ENCODE measurements at places on chromosomes 16 and 17.

DNA sequence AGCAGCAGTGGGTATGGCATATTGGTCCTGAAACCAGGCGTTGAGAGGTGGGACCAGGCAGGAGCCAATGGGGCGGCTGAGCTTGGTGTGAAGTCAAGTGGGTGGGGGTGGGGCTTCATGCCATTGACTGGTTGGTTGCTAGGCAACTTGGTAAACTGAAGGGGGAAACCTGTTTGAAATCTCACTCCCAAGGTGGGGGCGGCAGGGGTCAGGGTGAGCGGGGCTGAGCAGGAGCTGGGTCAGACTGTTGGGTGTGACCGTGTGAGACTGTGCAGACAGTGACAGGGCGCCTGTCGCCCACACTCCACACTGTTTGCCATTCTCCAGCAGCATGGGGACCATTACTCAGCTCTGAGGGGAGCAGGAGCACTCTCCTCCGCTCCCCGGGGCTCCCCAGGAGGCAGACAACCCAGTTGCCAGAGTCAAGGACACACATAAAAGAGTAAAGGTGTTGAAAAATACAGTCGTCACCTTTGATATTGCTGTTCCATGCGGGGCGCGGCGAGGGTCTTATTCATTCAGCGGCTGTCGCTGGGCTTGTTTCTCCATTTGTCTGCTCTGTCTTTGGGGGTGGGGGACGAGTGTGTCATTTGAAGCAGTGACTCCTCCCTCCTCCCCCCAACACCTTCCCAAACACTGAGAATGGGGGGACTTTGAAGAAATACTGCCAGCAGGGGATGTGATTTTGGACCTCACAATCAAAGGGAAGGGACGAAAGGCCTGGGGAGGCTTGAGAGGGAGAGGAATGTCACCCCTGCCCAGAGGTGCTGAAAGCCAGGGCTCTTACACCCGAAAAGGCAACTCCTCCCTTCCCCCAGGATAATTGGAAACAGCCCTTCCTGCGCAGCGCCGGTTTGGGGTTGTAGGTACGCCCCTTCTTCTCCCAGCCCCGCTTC, 1.2 kb upstream of the EFNB3 start:
- DNase-seq: no peak

DNA sequence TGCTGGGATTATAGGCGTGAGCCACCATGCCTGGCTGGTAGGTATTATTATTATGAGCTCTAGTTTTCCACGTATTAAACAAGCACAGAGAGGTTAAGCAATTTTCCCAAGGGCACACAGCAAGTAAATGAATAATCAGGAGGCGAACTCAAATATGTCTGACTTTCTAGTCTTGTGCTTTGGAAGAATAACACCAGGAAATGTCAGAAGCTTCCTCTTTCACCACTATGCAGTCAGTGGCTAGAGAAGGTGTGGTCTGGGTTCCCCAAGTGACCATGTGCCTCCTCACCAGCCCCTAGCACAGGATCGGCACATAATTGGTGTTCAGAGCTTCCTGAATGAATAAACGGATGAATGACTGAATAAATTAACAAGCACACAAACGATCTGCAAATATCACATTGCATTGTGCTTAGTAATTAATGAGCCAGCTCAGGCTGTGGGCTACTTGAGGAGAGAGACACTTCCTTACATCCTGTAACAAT, 21.6 kb upstream of the SCNN1B start:
- DNase-seq: no peak

DNA sequence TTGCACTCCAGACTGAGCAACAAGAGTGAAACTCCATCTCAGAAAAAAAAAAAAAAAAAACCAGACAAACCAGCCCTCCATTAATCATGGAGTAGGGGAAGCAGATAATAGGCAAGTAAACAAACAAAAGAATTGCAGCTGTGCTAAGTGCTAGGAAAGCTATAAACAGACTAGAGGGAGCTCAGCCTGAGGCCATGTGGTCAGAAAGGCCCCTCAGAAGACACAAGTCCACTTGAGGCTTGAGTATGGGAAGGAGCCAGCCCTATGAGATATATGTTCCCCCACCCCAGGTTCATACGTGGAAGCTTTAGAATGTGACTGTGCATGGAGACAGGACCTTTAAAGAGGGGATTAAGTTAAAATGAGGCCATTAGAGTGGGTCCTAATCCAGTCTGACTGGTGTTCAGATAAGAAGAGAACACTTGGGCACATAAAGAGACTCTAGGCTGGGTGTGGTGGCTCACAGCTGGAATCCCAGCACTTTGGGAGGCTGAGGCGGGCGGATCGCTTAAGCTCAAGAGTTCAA, 132.6 kb upstream of the NOL11 start:
- DNase-seq: no peak

DNA sequence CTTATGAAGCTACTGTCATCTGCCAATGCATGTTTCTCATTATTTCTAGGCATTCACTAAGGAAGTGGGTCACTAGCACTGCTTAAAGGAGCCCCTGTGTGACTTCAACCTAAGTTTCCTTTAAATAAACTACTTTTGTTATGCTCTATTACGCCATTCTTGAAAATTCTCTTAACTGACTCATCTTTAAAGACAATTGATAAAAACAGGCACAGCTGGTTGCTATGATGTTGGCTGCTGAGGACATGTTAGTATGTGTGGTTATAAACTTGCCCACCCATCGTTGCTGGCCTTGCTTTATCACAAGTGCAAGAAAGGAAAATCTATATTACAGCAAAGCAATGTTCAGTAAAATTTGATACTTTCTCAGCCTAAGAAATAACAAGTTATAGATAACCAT, 75.8 kb upstream of the CNTNAP4 start:
- DNase-seq: no peak

- DNase-seq: no peak
Observed at GRCh38 chr16:1550069-1550468, 16.6 kb downstream of the TMEM204 start.

DNA sequence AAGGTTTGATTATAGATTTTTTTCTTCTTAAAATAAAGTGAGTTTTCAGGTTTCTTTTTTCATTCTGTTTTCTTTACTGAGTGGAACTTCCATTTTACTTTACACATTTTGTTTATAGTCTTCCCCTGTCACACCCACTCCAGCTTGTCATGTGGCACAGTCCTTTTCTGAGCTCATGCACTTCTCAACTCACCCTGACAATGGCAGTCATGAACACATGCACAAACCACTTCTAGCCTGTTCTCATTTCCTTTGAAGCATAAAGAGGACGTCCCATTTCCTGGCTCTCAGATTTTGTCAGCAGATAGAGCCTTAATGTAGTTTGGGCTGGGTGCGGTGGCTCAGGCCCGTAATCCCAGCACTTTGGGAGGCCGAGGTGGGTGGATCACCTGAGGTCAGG, 168.0 kb downstream of the AHSP start:
- no peak for DNase-seq

DNA sequence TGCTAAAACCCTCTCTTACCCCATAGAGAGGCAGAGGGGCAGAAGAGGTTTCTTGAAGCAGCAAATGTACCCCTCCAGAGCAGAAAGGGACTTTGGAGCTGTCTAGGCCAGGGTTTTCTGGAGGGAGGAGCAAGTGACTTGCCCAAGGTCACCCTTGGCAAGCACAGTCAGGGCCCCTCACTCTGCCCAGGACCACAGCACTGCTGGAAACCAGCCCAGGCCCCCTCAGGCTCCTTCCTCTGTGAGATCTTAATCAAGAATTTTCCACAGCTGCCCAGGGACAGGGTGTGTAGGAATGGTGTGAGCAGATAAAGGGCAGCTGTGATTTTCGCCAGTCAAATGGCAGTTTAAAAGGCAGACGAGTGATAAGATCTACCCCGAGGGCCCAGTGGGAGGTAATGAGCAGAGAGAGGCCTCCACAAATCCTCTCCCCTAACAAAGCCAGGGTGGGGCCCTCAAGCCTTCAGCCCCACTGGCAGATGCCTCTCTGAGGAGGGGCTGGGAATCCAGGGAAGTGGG, 3.9 kb upstream of the SLC12A3 start:
- no peak for DNase-seq

DNA sequence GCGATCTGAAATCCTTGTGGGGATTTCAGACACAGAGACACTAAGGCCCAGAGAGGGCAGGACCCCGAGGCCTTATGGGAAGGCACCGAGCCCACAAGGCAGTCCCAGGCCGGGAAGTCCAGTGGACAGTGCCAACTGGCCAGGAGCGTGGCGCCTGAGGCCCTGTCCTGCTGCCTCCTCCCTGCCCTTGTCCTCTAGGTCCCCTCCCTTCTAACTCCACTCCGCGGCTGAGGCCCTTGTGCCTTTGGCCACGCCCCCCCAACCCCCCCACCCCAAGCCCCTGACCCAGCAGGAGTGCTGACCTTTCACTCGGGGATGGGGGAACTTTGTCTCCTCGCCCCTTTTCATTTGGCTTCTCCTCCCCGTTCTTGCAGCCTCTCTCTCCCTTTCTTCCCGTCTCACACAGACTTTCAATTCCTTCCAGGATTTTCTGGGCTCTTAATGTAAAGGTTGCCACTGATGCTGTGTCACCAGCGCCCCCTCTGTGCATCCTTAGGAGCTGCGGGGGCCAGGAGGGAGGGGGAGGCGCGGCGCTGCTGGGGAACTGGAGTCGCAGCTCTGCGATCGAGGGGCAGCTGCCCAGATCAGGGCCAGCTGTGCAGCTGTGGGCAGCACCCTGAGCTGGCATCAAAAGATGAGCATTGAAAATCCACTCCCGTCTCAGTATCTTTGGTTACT, 29.1 kb downstream of the CRHR1 start:
- DNase-seq: peak; percentile 31

GRCh38 chr16:85005285-85006069, 5.9 kb downstream of the ZDHHC7 start:
- no peak for DNase-seq

DNA sequence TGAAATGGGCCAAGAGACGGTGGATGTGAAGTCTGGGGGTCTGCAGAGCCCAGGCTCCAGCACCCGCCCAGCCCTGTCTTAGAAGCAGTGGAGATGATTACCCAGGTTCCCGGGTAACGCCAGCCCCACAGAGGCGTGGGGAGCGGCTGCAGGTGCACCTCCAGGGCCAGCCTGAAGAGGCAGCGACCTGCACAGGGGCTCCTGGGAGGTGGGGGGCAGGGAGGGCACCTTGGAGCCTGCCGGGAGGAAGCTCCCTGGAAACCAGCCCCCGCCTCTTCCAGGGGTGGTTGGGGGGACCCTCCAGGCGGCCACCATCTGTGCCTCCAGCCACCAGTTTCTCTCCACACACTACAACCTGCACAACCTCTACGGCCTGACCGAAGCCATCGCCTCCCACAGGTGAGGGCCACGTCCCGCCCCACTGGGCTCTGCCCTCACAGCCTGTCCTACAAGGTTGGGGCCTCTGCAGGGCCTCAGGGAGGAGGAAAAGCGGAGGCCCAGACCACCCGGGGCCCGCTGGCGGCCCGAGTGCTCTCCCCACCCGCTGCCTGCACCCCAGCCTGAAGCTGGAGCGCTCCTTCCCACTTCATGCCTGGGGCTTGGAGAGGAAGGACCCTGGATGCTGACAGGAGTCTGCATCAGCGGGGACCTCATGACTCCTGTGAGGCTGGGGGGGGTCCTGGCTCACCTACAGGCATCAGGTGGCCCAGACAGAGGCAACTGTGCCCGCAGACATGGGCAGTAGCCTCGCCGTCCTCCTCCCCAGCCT, 10.5 kb downstream of the GAA start:
- DNase-seq: no peak

- DNase-seq: no peak
Observed at GRCh38 chr17:4708436-4708835, 2.0 kb upstream of the ARRB2 start.

DNA sequence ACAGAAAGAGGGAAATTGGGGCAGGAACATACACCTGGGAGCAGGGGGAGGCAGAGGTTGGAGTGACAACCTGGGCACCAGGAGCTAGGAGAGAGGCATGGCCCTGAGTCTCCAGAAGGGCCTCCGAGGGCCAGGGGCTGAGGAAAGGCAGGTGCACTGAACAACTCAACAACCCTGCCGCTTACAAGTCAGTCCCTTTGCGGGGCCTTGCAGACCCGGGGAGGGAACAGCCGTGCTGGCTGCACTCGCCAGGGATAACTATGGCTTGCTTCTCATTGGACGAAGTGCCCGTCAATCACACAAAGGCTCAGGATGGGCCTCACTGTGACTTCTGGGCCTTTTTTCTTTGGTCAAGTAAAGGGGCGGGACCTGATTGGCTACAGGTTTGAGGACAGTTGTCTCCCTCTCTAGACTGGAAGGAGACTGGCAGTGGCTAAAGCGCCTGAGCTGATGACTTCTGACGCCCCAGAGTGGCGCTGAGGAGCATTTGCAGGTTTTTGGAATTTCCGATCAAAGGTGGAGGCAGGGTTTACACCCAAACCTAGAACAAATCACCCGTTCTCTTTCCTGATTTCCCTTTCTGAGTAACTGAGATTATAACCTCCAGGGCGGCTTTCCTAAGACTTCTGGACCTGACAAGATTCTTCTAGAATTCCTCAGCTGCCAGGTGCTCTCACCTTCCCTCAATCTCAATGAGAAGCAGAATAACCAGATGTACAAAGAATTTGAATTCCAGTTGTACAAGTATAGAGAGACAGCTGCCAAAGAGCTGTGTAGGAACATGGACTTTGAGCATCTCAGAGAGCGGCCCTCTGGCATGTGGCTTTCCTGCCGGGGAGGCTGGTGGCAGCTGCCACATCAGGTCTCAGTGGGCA, 27.6 kb upstream of the ST6GALNAC2 start:
- peak; percentile 82 for DNase-seq

GRCh38 chr16:86528061-86528929, 18.0 kb downstream of the FOXF1 start:
- DNase-seq: no peak

GRCh38 chr17:7147772-7148171, 31.4 kb downstream of the ASGR1 start:
- no peak for DNase-seq

- DNase-seq: no peak
Observed at GRCh38 chr17:70169709-70170597, 621 bp downstream of the KCNJ2 start.

- DNase-seq: no peak
Observed at GRCh38 chr16:53755026-53755910, 51.3 kb downstream of the FTO start.

- no peak for DNase-seq
Observed at GRCh38 chr17:31915456-31916100, 14.1 kb upstream of the UTP6 start.

DNA sequence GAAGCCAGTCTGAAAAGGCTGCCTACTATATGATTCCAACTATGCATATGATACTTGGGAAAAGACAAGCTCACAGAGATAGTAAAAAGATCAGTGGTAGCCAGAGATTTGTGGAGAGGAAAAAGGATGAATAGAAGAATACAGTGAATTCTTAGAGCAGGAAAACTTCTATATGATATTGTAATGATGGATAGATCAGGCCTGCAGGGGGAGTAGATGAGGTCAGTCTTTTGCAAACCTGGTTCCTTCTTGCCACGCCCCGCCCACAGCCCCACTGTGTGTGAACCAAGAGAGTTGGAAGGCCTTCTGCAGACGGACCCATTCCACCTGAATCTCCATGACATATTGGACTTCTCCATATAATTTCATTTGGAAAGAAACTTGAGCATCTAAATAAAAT, 761 bp upstream of the CCL8 start:
- peak; percentile 13 for DNase-seq

DNA sequence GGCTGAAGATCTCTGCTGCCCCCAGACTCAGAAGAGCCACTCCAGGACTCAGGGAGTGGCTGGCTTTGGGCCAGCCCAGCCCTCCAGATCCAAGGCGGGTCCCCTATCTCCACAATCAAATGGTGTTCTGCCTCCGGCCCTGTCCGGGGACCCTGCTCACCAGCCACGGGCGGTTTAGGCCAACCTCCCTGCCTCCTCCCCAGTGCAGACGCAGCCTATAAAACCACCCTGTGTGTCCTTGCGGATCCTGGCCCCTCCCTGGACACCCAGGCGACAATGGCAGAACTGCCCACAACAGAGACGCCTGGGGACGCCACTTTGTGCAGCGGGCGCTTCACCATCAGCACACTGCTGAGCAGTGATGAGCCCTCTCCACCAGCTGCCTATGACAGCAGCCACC, at the start of gene SLC12A3:
TSS of gene SLC12A3 (plus strand) at position 248 of the 400 bp plus-strand sequence. CDS start at position 277, 29 bp downstream.
- no peak for DNase-seq
